ENCODE measurements at places on chromosomes 4 and X.

DNA sequence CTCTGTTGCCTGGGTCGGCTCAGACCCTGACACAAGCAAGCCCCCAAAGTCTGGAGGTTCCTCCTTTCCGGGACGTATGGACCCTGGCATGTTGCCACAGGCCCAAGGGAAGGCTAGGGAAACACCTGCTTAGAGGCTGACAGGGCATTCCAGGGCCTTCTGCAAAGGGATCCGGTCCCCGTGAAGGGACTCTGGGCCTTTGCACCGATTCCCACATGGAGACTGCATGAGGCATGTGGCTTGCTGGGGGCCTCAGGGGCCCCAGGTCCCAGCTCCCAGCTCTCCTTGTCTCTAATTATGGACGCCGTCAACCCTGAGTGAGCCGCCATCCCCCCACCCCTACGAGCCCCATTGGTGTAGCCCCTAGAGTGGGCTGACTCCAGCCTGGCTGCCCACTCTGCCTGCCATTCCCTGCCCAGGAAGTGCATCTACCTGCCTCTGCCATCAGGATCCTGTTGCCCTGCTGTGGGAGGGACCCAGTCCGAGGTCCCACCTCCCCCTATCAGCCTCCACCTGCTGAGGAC, 4.2 kb upstream of the RGS12 start:
- no peak for DNase-seq

- no peak for DNase-seq
These were observed 82.8 kb upstream of the SLC4A4 start for GRCh38 chr4:71255976-71256375.

- DNase-seq: no peak
These were observed 27.5 kb upstream of the CLCN4 start for GRCh38 chrX:10129229-10129628.

DNA sequence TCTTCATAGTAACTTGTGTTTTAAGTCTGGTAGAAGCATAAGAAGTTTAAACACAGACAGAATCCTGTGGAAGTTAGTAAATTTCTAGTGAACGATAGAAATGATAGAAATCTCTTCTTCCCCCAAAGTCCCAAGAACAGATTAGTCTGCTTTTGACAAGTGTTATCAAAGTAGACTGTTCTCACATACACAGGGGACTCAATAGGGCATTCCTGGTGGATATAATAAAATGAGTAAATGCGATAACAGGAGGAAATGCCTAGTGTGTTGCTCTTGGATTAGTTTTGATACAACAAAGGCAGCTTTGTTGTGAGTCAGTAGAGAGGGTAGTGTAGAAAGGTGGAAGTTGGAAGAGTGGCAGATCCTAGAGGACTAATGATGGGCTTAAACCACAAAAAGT, 43.5 kb downstream of the CLCN3 start:
- DNase-seq: no peak

GRCh38 chrX:141619336-141619735, 29.8 kb downstream of the SPANXA2 start:
- no peak for DNase-seq

DNA sequence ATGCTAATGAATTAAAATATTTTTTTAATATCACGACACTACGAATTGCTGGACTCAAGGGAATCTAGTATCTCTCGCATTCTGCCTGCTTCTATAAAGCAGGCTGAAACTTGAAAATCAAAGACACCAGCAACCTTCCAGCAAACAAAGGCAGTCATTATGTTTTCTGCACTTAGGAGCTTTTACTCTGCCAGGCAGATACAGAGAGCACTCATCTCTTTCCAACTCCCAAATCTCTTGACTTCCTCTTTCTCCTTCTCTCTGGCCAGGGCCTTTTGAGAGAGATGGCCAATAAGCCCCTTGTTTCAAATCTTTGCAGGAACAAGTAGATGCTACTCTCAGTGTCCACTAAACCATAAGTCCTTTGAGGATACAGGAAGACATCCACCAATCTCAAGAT, 95.2 kb upstream of the KLF3 start:
- DNase-seq: peak; percentile 25

DNA sequence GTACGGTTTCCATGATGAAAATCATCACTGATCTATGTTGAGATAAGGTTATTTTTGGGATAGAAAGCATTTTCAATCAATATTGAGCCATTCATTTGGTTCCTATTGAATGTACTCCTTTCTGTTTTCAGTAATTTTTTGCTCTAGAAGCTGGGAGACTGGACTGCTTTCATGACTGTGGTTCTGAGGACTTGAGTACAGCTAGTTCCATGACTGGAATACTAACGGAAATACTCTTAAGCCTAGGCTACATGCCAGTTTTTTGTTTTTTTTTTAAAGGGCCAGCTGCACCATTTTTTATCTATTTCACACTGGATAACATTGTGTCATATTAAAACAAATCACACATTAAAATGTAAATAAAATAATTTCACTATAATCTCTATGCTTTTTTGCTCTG, 16.7 kb downstream of the PRR32 start:
- DNase-seq: no peak

DNA sequence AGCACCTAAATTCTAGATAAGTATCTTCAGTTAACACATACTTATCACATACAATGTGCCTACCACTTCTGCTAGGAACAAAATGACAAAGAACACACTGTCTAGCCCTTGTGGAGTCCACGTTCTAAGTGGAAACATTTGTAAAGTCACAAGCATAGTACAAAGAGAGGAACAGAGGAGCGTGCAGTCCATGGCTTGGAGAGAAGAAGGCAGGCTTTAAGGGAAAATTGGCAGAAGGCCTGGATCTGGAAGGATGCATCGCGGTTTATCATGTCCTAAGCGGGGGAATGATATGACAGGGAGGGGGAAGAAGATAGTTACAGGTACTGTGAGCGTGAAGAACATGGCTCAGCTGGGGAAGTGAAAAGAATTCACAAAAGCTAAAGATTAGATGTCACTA, 218.0 kb downstream of the PRDM5 start:
- no peak for DNase-seq

DNA sequence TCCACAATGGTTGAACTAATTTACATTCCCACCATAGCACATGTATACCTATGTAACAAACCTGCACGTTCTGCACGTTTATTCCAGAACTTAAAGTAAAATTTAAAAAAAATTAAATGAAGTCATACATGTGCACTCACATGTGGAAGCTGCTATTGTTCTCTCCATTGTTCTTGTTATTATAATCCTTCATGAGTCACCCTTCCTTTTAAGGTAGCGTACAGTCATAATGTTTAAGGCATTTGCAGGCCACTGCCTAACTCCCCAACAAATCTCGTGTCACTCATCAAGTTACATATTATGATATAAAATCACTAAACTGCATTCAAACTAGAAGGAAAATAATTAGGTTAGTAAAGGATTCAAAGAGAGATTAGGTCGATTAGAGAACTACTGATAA, 63.6 kb downstream of the SLC7A11 start:
- no peak for DNase-seq

DNA sequence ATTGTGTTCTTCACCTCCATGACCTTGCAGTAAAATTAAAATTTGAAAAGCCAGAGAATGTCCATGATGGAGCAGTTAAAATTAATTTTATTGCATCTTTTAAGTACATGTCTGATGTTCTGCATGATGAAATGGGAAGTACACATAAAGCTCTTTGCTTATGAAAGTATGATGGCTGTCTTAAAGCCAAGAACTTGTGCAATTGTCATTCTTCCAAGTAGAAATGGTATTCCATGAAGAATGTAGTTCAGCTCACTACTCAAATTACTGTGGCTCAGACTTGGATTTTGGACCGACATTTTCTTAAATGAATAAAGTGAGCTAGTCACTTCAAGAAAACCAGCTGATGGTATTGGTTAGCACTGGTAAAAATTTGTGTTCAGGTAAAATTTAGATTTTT, 161.7 kb upstream of the CXCL13 start:
- DNase-seq: no peak

GRCh38 chr4:109114501-109114900, 188.0 kb downstream of the COL25A1 start:
- no peak for DNase-seq

DNA sequence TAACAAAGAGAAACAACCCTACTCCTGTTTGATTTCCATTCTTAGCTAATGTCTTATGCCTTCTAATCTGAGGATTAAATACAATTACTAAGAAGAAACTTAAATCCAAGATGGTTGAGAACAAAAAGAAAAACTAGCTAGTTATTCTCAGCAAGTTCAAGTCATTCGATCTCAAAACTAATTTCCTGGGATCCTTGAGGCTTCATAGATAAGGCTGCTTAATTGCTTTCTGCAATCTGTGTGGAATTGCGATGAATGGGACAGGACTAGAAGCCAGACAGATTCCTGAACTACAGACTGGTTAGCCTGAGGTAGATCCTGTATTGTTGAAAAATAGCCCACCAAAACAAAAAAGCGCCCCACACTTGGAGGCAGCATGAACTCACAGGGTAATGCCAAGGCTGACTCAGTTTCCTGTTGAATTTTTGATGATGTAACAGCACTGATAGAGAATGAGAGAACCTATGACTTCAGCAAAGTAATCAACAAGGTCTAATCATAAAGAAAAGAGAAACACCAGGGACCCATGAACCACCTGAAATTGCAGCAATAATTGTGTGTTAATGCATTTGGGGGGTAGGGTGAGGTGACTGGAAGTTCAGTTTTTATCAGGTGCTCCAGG, 33.9 kb downstream of the KLHL15 start:
- DNase-seq: no peak

DNA sequence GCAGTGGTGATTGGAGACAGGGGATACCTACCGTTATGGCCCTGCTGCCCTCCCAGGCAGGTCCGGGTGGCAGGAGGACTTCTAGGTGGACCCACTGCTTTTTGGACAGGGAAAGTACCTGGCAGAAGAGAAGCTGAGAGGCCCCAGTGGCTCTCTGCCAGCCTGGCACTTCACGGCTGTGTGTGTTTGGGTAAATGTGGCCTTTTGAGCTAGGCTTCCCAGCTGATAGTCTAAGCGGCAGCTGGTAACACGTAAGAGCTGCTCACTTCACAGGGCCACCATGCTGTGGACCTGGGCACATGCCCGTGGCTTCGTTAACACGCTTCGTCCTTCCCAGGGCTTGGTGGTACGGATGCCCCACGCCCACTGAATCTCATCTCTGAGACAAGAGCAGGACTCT, 92.0 kb upstream of the CLCN4 start:
- DNase-seq: no peak

- no peak for DNase-seq
These were observed 114.0 kb downstream of the ENPP6 start for GRCh38 chr4:184103527-184104264.

- no peak for DNase-seq
These were observed 174.3 kb downstream of the ATP10D start for GRCh38 chr4:47659342-47659741.

DNA sequence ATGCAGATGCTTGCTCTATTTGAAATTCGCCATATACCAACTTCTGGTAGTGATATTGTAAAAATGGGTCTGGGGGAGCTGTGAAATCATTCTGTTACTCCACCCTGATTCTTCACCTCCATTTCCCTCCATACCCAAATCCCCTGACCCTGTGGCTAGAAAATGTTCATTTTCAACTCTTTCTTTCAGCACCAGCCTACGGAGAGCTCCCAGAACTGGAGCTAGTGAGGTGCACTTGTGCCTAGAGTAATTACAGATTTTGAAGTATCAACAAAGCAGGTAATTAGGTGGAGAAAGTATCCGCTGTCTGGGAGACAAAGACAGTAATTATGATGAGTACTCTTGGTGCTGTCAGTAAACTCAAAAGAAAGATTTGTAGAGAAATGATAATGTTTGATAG, 8.1 kb downstream of the ARHGAP36 start:
- no peak for DNase-seq

Measured in OCI-M1 (cell line).